Fibroblast of upper back skin (primary cell): ENCODE measurements at places on chromosomes 3 and 15.

- DNase-seq = no peak
Measured at GRCh38 chr3:129213238-129213637, 29.5 kb upstream of the CNBP start.

- DNase-seq = peak; percentile 71
Measured at GRCh38 chr3:53109891-53110771, 20.1 kb downstream of the RFT1 start.

DNA sequence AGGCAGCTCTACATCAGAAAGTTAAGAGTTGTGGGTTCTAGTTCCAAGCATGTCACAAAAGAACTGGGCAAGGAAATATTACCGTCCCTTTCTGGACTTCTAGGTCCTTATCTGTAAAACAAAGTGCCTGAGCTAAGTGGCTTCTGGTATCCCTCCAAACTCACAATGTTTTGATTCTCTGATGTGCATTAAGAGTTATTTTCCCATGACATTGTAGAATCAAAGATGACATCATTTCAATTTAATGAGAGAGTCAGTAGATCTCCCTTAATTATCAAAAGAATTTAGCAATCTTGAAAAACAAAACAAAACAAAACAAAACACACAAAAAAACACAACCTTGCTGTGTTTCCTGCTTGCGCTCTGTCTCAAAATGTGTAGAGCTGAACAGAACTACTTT, 88.7 kb downstream of the DUT start:
- no peak for DNase-seq

GRCh38 chr3:129004639-129005295, 3.7 kb downstream of the EFCC1 start:
- DNase-seq = no peak

DNA sequence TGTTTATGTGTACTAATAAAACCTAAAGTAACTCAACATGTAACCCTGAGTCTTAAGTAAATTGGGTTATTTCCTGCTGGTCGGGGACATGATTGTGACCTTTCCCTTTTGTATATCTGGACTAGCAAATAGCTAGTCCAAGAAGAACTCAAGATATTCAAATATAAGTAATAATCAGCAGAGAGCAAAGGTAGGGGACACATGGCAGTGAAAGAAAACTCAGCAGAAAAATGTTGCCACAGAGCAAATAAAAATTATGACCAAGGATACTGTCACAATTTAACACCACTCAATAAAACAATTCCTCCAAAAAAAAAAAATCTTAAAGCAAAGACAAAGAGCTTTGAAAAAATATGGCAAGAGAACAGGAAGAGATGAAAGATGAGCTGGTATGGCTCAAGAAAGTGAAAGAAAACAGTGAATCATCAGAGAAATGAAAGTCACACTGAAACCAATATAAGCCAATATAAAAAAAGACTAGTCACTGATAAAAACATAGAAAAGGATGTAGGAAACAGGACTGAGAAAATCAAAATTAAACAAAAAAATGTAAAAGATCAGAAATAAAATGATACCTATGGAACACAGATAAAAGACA, 43.4 kb downstream of the HLTF start:
- peak; percentile 59 for DNase-seq

DNA sequence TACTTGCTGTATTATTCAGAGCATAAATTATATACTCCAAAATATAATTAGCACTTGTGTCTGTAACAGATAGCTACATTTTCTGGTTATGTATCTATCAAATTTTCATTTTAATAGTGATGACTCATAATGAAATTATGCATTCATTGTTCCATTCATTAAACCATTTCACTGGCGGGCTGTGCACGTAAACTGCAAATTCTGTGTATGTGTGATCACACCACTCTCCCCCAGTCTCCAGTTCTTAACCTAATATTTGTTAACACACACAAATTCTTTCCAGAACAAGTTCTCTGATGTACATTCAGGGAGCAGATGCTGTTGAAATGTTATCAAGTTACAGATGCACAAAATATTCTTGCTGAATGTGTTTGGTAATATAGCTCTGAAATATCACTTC, 3.8 kb upstream of the KCNMB2 start:
- DNase-seq = peak; percentile 44

GRCh38 chr3:109369510-109369909, 32.2 kb upstream of the DPPA4 start:
- no peak for DNase-seq
